ENCODE measurements at places on chromosomes 12 and 14.
A peak's percentile ranks its signal among the peaks of the same experiment; 100 is the strongest.

GRCh38 chr12:25934456-25934855 lies 24.0 kb upstream of the RASSF8 start:
- DNase-seq = no peak

DNA sequence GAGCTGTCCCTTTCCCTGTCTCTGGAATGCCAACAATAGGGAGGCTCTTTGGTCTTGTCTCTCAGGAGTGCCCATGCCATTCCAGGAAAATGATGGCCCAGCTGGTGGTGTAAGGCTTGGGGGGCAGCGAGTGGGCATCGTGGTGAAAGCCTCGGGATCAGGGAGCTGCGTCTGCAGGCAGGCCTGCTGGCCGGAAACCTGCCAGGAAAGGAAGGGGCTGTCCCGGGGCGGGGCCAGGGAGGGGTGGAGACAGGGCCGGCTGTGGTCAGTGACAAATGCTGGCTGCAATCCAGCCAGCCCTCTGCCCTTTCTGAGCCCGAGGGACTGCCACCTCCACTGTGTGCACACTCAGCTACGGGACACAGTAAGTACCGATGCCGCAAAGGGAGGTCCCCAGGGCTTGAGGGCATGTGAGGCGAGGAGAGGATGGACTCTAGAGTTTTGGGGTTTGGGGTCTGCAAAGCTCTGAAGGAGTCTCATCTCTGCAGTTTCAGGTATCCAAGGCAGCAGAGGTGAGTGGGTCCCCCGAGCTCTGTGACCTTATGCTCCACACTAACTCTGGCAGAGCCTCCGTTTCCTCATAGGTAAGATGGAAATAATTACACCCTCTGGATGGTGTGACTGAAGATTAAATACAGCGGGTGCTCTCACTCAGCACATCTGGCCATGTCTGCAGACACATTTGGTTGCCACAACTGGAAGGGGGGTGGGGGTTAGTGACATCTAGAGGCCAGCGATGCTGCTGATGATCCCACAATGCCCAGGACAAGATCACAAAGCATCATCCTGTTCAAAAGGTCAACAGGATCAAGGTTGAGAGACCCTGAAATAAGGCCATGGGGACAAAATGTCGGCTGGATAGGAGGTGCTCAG lies at the start of gene SERPINA5:
TSS of gene SERPINA5 (plus strand) at position 300 of the 873 bp plus-strand sequence. CDS start 5,937 bp downstream, outside the sequence.
- DNase-seq = no peak

GRCh38 chr14:73462048-73462715 lies 3.8 kb upstream of the NUMB start:
- no peak for DNase-seq

DNA sequence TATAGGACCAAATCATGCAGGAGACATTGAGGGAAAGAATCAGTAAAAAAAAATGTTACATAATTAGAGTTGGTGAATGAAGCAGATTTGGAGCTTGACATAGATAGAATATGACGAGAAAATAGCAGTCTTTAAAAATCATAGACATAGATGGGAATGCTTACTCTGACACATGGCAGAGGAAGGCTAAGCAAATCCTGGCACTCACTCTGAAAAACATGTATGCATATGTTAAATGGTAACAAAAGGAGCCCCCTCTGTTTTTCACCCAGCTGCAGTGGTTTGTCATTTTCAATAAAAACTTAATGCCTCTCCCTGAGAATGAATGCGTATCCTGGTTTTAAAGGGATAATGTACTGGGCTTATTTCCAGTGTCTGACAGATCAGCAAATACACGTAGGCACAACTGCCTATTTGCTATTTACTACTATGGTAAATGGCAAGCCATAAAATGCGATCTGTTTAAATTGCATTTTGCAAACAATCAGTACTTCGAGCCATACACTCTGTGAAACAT lies 561.2 kb upstream of the SEL1L start:
- DNase-seq = no peak

GRCh38 chr12:132263061-132263360 lies 66.4 kb downstream of the GALNT9 start:
- DNase-seq = no peak

DNA sequence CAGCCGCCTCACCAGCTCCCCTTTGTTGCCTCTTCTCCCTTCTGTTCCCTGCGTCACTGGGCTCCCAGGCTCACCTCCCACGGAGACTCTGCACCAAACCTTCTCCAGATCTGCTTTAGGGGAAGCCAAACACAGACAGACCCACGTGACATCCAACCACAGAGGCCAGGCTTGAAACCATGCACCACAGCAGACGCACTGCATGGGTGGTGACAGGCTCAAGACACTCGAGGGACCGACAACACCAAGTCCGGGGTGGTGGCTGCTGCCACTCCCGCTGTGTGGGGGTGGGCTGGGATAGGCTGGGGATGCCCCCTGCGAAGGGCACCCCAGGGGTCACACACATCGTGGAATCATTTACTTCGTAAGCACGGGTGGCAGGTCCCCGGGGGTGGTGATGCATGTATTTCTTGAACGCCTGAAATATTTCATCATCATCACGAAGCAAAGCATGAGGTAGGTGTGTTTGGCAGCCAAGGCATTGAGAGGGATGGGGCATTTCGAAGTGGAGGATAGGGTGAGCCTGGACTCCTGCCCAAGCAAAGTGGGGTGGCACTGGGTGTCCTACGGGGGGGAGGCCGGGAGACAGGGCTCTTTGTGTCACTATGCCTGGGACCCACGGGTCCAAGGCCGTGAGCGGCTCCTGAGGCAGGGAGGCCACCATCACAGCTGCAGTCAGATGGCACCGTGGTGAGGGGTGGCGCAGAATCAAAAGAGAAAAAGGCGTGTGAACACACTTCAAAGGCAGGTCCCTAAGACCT lies 66.8 kb upstream of the RFLNA start:
- no peak for DNase-seq

GRCh38 chr12:51323317-51323960 lies 535 bp downstream of the BIN2 start:
- DNase-seq = peak; percentile 51

DNA sequence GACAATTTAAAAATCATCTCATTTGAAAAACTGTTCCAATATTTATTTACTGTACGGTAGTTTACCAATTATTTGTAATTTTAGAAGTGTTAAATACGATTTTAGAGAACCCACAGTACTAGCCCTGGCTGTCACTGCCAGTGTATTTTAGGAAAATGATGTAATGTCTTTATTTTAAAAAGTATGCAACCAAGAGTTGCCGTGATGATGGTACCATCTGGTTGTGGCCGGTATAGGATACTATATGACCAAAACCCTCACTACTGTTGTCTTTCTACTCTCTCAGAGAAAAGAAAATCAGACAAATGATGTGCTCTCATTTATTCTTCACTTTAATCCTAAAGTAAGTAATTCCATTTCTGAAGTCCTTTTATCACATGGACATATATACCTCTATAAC lies 395.0 kb downstream of the FOXG1 start:
- DNase-seq = no peak

GRCh38 chr12:127083008-127083949 lies 1183.7 kb upstream of the TMEM132C start:
- DNase-seq = no peak

- DNase-seq = no peak
Measured at GRCh38 chr12:59452746-59453145, 143.1 kb upstream of the SLC16A7 start.

GRCh38 chr12:67446716-67447115 lies 177.6 kb downstream of the CAND1 start:
- no peak for DNase-seq

DNA sequence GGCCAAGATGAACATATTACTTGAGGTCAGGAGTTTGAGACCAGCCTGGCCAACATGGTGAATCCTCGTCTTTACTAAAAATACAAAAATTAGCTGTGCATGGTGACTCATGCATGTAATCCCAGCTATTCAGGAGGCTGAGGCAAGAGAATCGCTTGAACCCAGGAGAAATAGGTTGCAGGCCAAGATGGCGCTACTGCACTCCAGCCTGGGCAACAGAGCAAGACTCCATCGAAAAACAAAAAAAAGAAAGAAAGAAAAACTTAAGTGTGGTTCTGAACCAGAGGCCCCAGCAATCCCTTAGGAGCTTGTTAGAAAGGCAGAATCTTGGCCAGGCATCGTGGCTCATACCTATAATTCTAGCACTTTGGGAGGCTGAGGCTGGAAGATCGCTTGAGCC lies 24.5 kb downstream of the SVOP start:
- DNase-seq = no peak

DNA sequence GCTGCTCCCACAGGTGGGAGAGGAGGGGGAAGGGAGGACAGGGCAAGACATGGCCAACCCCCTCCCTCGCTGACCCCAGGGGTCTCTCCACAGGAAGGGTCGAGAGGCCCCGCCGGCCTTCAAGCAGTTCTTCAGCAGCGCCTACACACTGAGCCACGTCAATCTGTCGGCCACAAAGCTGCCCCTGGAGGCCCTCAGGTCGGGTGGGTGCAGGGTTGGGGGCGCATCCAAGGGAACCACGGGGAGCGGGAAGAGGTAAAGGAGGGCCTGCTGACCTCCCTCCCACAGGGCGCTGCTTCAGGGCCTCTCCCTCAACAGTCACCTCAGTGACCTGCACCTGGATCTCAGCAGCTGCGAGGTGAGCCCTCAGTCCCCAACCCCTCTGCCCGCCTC lies 6.1 kb downstream of the CARMIL3 start:
- DNase-seq = no peak

DNA sequence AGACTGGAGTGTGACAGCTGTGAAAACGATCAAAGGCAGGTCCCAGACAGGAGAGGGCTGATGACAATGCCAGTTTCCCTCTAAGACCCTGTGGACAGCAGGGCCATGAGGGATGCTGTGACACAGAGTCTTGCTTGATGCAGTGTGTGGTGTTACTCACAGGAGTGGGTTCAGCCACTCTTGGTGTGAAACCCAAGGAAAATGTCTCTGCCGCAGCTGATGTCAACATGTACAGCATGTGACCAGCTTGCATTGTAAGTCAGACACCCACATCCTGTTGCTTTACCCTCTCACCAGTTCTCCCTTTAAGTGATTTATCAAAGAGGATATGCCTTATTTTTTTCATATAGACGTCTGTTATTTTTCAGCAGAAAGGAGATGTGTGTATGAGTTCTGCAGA lies 268.6 kb downstream of the BTG1 start:
- peak; percentile 72 for DNase-seq

- no peak for DNase-seq
Measured at GRCh38 chr14:47500369-47500768, 175.0 kb downstream of the MDGA2 start.

DNA sequence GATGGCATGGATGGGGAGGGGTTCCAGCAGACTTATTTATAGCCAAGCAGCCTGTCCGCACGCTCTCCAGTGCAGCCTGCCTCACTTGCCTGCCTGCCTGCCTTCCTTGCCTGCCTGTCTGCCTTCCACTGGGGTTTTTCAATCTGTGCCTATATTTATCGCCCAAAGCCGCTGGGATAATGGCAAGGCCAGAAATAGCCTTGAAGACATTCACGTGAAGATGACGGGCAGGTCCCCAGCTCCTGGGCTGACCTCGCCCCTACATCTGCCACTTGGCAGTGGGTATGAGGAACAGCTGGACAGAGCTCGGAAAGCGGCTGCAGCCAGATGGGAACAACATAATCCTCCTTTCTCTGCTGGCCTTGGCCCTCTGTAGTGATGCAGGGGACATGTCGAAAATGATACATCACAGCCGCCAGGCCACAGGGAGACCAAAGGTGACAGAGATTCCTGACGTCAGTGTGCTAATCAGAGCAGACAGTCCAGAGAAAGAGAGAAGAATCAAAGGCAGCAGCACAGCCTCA lies 53.3 kb downstream of the PITPNM2 start:
- DNase-seq = no peak

DNA sequence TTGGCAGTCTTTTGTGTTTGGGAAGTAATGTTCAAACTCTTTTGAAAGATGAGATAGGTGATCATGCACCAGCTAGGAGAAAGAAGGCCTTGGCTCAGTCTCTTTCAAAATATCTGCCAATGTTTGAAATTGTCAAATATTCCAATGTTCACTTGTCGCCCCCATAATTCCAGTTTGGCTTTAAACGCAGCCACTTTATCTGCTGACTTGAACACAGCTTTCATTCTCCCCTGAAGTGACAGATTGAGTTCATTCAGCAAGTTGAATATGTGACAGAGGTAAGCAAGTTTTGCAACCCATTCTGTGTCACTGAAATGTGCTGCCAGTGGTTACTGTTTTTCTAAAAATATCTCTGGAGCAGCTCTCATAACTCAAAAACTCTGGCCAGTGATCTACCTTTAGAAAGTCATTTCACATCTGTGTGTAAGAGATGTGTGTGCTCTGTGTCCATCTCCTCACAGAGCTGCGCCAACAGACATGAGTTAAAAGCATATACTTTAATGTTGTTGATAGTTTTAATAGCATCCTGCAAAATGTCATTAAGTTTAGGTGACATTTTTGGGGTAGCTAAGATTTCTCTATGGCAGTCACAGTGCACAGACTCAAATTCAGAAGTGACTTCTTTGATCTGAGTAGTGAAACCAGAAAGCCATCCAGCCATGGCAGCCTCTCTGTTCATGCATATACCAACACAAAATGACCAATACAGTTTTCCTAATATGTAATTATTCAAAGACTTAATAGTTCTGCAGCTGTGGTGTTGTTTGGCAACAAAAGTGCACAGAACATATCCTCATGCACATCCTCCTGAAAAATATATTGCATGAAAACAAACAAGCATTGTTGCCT lies 614.3 kb upstream of the MIS18BP1 start:
- no peak for DNase-seq

DNA sequence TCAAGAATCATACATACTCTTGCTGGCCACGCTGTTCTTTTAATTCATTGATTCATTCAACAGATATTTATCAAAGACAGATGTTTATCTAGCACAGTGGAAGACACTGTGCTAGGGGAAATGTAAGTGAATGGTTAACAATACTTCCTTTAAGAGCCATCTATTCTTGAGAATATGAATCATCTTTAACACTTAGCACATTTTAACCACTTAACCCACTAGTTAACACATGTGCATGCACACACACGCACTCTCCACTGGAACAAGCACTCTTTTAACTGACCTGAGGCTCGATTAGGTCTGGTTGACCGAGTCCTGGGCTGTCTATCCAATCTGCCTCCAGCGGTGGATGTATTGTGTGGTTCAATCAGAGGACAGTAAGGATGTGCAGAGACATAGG lies 34.6 kb downstream of the LMNTD1 start:
- no peak for DNase-seq

GRCh38 chr14:59964251-59965007 lies 44.5 kb downstream of the LRRC9 start:
- no peak for DNase-seq

- DNase-seq = no peak
Measured at GRCh38 chr14:88248606-88249005, 74.5 kb downstream of the KCNK10 start.

DNA sequence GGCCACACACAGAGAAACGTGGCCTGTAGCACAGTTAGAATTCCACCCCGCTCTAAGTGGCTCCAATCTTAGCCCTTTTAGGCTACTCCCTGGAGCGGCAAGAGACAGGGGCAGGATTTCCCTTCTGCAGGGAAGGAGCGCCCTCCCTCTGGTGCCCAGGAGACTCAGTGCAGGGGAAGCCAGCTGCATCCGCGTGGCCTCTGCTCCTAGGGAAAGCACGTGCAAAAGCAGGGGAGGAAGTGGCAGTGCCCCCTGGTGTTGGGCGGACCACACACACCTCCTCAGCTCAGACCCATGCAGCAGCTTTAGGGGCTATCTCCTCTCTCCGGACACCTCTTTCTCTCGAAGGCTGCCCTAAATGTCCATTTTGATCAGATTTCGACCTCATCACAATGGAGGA lies 50.0 kb downstream of the SPRING1 start:
- DNase-seq = no peak

GRCh38 chr12:9027161-9028059 lies 38.1 kb downstream of the KLRG1 start:
- no peak for DNase-seq
